ENCODE measurements at places on chromosomes 6 and 20.

DNA sequence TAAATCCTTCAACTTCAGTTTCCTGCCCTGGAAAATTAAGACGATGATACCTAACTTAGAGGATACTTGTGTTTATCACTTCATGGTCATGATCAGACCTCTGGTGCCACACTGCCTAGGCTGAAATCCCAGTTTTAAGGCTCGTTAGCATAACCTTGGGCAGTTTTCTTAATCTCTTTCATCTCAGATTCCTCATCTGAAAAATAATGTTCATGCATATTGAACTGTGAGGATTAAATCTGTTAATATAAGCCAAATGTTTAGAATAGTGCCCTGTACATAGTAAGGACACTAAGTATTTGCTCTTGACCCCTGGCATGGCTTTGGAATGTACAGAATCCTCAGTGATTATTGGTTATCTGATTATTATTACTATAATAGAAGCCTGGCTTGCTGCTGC is 79.7 kb downstream of the OGFRL1 start:
- DNase-seq = no peak

- DNase-seq = no peak
Measured at GRCh38 chr6:125818225-125818657, 27.5 kb downstream of the NCOA7 start.

GRCh38 chr6:159935065-159935464 is 33.8 kb upstream of the IGF2R start:
- no peak for DNase-seq

DNA sequence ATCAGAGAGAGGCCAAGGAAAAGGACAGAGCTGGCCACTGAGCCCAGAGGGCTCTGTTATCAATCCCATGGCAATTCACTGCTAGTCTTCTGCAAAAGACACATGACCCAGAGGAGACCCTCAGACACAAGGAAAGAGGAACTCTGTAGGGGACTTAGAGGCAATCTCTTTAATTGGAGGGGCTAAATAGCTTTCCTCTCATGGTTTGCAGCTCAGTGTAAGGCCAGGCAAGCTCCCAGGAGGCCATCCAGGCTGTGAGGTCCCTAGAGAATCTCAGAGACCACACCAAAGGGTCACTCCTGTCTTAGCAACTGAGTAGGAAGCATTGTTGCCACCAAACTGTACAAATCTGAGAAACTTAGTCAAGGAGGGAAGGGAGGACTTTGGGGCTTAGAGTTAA is 10.0 kb upstream of the HLA-DOA start:
- no peak for DNase-seq

DNA sequence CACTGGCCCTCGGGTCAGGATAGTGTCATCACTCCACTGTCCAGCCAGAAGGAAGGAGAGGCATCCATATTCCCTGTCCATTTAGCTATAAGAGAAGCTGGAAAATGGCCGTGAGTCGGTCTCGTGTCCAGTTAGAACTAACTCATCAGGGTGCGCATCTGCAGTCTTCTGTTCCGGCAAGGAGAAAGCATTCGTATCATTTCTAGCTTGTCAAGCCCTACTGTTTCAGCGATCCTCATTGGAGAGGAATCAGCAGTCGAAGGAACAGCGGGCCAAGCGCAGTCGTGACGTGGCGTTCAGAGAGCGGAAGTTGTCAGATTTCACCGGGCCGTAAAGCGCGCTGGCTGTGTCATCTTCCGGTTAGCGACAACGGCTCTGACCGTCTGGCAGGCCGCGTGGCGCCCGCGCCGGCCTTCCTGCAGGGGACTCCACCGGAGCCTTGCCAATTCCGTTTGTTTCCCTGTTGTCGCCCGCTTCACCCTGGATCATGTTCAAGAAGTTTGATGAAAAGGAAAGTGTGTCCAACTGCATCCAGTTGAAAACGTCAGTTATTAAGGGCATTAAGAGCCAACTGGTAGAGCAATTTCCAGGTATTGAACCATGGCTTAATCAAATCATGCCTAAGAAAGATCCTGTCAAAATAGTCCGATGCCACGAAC is 32.9 kb downstream of the HM13 start:
- DNase-seq = peak; percentile 78

DNA sequence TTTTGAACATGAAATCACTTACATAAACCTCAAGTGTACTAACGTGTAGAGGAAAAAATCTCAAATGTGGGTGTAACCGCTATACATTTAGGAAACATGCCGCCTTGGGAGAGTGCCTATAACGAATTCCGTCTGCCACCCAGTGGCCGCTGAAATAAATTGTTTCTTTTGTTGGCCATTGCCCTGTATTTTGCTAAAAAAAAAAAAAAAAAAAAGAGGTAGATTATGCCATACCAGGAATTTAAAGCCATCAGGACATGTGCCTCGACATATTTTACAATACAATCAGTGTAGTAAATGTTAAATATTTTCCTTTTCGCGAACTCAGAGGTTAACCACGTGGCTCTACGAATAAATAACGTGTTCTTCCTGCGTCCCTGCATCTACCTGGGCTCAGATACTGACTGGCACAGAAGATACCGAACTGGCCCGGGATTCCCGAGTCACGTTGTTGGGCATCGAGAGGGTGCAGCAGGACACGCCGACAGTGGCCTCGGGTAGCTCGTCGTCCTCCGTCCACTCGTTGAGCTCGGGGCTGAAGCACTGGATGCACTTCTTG is 14.3 kb downstream of the KLHL31 start:
- peak; percentile 54 for DNase-seq

DNA sequence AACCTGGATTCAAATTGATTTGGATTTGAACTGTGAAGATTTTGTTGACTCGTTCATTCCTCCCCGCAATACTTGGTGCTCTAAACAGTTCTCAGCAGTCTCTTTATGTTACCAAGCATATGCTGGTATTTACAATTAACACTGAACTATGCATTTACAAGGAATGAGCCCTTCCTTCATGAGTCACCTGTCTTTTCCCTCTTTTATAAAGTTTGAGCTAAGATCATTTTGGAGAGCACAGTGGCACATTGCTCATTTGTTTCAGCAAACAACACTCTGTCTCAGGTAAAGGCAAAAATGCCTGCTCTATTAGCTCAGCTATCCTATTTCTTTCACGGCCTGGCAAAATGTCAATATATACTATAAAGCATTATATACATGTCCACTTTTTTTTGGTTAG is 285.4 kb downstream of the PHACTR1 start:
- no peak for DNase-seq

DNA sequence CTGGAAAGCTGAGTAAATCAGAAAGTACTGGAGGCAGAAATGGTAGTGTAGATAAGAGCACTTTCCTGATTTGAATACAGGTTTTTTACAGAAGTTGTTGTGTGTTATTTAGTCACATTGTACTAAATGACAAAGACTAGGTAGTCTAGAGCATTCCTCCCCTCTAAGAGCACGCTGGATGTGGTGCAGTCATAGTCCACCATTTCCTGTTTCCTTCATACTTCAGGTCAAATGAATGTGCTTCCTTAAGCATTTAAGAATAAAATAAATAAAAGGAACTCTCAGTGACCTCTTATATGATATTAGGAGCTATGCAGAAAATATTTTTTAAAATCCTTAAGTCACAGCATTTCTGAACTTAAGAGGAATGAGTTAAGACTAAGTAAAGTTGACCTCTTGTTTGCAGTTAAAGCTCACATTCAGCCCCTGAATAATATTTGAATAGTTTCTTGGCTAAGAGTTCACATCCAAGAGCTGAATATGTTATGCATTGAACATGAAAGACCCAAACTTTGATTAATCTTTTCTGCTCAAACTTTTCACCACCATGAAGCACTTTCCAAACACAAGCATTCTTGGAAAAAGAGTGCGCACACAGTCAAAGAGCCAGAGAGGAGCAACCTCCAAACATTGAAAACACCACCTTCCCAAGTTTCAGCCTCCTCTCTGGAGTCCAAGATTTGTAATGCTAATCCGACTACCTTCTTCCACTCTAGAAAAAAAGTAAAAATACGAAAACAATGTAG is 53.4 kb upstream of the TMEM30A start:
- no peak for DNase-seq

DNA sequence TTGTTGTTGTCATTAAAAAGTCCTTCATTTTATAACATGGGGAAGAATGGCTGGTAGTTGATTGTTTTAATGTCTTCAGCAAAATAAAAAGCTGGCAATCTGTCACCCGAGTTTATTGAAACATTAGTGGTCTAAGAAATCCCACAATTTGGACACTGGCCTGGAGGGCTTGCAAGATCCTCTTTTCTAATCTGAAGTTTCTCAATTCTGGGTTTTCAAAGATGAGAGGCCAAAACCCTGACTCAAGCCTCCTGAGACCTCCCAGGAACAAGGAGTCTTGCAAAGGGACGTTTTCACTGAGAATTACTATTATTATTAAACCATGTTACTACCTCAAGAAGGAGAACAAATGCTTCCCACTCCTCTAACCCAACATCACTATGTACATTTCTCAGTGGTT is 19.5 kb downstream of the MAP1LC3A start:
- no peak for DNase-seq

DNA sequence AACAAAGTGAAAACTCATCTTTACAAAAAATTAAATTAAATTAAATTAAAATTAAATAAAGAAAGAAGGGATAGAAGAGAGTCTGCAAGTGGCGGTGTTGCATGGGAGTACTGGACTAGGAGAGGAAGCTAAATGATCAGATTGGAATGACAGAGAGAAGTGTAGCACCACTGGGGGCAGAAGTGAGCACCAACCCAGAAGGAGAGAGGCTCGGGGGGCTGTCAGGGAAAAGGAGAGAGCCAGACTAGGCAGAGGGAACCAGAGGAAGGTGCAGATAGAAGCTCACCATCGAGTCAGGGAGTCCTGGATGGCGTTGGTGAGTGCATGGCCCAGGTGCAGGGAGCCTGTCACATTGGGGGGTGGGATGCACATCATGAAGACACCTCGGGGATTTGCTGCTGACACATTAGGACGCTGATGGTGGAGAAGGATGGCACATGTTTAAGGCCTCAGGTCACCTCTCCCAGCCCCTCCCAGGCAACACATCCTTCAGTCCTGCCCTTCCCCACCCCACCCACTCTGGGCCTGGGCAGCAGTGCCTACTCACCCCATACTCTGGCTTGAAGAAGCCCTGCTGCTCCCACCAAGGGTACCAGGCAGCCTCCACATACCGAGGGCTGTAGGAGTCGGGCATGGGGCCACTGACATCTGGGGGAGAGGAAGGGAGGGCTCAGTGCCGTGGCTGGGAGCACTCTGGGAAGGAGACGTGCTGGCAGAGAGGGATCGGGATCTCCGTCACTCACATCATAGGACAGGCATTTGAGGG is 4.0 kb downstream of the VARS1 start:
- no peak for DNase-seq

- no peak for DNase-seq
Measured at GRCh38 chr6:138514860-138515540, 15.7 kb upstream of the NHSL1 start.

GRCh38 chr20:63303095-63303666 is 10.2 kb downstream of the COL20A1 start:
- no peak for DNase-seq

DNA sequence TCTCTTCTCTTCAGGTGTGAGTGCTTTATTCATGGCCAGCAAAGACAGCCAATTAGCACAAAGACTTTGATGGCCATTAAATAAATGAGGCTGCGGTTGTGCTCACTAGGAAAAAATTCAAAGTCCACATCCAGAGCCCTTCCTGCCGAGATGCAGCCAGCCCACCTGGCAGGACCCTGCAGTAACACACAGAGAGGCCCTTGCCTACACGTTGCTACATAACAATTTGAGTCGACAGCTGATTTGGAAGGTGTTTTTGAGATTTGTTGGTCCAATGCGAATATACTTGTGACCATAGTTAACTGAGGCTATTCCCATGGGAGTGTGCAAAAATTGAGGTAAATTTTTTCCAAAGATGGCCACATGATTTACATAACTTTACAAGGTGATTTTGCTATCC is 605.4 kb upstream of the HTR1E start:
- no peak for DNase-seq

Data from dorsolateral prefrontal cortex (tissue), 122 donors.